ENCODE measurements at places on chromosomes 16 and 17. TPM values are rescaled to one million over a fixed set of nuclear protein-coding genes. Genes with fewer than 3 reads are reported as not detected.

The TNP2 gene
- not detected for total RNA-seq

The RDM1 gene
- 0.22 TPM for total RNA-seq

The ZNF688 gene
- 9.4 TPM for total RNA-seq

The ANKS4B gene
- not detected for total RNA-seq

The FOXF1 gene
- 0.33 TPM for total RNA-seq
